ENCODE measurements at places on chromosomes 1 and 21.
A peak's percentile ranks its signal among the peaks of the same experiment; 100 is the strongest.

DNA sequence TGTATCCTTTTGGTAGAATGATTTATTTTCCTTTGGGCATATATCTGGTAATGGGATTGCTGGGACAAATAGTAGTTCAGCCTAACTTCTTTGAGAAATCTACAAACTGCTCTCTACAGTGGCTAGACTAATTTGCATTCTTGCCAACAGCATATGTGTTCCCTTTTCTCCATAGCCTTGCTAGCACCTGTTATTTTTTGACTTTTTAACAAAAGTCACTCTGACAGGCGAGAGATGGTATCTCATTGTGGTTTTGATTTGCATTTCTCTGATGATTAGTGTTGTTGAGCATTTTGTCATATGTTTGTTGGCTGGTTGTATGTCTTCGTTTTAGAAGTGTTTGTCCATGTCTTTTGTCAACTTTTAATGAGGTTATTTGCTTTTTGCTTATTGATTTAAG, 99.8 kb downstream of the UCK2 start:
- DNase-seq = no peak

- DNase-seq = peak; percentile 24
Measured at GRCh38 chr1:221768444-221769066, 26.7 kb upstream of the DUSP10 start.

DNA sequence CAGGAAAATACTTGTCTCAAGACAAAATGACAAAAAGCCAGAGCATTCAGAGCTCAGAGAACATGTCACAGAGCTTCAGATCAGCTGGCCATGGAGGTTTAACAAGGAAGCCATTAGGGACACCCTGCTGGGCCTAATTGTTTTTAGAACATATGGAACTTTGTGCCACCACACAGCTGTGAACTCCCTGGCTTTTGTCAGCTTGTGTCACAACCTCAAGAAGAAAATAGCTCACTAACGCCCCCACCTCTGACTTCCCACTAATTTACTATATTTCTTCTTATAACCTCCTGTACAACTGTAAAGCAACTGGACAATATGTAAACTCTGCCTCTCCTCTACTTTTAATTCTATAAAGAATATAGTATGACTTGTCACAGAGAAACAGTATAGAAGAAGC, 21.0 kb upstream of the TDRD10 start:
- DNase-seq = no peak

DNA sequence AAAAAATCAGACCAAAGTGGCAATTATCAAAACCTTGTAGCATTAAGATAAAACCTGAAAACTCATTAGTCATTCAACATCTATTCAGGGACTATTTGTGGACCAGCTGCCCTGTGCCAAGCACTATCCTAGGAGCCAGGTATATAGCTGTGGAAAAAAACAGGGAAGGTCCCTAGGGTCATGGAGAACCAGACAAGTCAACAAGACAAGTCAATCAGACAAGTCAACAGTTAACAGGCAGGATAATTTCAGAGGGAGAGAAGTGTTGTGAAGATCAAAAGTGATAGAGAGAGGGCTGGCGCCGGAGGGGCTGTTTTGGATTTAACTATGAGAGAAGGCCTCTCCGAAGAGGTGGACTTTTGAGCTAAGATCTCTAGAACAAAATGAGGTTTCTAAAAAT, 3.3 kb upstream of the ATP1A4 start:
- no peak for DNase-seq

GRCh38 chr1:216325336-216325735, 97.9 kb downstream of the USH2A start:
- no peak for DNase-seq

- no peak for DNase-seq
Measured at GRCh38 chr1:68570871-68571270, 74.0 kb upstream of the DEPDC1 start.

- DNase-seq = peak; percentile 21
Measured at GRCh38 chr1:235858766-235859165, 7.9 kb downstream of the LYST start.

GRCh38 chr21:19461481-19462205, 1058.1 kb upstream of the TMPRSS15 start:
- no peak for DNase-seq

- DNase-seq = peak; percentile 37
Measured at GRCh38 chr1:172863031-172863430, 187.7 kb downstream of the TNFSF18 start.

DNA sequence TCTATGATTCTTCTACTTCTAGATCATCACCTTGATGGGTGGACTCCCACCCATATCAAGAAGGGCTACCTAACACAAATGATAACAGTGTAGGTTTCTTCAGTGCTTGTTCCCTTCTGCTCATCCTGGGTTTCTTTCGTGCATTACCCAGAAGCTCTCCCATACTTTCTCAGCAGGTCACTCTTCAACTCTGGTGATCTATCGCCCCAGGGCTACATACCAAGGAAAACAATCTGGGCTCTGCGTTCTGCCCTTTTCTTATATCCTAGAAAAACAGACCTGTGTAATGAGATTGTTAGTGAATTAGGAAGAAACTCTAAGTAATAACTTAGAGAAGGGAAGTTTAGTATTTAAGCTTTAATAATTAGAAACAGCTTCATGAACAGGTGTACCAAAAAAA, 370.6 kb upstream of the SPAG17 start:
- no peak for DNase-seq

- no peak for DNase-seq
Measured at GRCh38 chr1:176811511-176812288, 348.7 kb downstream of the PAPPA2 start.

DNA sequence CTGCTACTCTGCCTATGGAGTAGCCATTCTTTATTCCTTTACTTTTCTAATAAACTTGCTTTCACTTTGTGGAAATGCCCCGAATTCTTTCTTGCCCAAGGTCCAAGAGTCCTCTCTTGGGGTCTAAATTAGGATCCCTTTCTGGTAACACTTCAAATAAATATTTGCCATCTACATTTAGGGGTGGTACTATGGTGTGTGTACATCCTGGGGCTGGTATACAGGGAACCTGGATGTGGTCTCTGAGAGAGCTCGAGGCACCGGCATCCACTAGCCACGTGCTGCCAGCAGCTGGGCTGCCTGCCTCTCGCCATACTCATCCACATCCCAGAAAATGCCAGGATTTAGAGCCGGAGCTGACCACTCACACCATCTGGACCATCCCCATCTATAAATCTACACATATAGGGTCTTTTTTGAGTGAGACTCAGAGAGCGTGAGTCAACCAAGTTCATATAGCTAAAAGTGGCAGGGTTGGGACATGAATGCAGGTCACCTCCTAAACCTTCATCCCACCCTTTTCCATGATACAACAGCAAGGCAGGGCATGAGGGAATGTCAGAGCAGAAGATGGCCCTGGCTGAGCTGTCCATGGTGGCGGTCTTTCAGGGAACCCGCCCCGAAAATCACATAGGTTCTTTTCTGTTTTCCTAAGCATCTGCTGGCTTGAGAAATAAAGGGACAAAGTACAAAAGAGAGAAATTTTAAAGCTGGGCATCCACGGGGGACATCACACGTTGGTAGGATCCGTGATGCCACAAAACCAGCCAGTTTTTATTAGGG, 76.6 kb upstream of the F3 start:
- no peak for DNase-seq

DNA sequence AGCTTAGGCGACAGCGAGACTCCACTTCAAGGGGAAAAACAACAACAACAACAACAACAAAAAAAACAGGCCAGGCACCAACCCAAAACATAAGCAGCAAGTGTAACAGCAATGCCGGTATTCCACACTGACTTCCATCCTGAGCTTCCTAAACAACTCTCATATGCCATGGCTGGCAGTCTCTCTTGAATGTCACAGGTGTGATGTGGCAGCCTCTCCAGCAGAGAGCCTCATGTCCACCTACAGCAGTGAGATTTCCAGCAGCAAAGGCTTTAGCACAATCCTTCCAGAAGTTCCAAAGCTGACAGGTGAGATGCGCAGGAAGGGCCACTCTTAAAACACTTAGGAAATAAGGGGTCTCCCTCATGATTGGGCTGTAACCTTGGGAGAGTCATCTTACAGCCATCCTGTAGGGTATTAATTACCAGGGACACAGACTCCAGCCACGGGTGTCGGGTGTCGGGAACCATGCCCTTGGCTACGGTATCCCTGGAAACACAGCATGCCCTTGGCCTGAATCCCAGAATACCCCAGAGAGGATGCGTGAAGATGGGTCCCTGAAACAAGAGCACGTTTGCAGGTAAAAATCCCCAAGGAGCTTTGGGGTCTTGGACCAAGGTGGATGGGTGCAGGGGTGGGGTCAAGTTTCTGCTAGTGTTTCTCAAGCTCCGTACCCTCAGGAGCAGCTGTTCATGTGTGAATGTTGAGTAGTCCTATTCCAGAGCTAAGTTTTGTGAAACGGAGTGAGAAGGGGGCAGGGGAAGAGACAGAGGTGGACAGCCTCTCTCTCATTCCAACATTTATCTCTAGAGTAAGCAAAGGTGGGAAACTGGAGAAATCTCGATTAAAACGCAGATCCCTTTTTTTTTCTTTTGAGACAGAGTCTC, 31.4 kb downstream of the CLSTN1 start:
- no peak for DNase-seq

Measured in iris pigment epithelial cell (primary cell).